ENCODE measurements at places on chromosomes 4 and X. TPM values are rescaled to one million over a fixed set of nuclear protein-coding genes. Genes with fewer than 3 reads are reported as not detected.

Gene EPHA5
- total RNA-seq, result 107 TPM

DNA sequence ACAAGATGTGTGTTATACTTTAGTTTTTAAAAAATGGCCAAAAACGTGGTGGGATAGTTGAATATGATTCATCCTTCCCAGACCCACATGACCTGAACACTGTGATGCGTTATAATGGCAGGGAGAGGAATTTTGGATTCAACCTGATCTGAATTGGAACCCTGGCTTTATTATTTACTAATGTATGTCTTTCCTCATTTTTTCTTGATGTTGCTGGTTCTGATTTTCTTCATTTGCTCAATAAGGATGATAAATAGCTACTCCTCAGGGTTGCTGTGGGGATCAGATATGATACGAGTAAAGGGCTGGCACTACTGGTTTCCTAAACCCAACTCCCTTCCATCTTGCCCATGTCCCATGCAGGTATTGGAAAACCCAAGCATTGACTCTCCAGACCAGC lies 24.2 kb upstream of the ACSL1 start:
- no peak for DNase-seq

DNA sequence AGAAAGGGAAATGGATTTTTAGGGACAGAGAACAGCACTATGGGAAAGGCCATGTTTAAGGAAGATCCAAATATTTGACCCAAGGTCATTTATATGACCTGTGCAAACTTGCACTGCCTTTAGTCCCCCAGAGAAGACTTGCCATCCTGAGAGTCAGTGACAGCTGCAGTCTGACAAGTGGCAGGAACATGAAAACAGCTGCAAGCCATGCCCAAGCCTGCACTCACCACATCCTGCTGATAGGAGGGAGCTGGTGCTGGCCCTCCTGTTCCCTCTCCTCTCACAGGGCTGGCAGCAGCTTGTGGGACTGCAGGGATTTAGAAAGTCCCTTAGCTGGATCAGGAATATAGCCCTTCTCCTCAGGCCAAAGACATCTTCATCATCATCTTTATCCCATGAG lies 187.7 kb downstream of the RAP1GDS1 start:
- DNase-seq, result no peak

DNA sequence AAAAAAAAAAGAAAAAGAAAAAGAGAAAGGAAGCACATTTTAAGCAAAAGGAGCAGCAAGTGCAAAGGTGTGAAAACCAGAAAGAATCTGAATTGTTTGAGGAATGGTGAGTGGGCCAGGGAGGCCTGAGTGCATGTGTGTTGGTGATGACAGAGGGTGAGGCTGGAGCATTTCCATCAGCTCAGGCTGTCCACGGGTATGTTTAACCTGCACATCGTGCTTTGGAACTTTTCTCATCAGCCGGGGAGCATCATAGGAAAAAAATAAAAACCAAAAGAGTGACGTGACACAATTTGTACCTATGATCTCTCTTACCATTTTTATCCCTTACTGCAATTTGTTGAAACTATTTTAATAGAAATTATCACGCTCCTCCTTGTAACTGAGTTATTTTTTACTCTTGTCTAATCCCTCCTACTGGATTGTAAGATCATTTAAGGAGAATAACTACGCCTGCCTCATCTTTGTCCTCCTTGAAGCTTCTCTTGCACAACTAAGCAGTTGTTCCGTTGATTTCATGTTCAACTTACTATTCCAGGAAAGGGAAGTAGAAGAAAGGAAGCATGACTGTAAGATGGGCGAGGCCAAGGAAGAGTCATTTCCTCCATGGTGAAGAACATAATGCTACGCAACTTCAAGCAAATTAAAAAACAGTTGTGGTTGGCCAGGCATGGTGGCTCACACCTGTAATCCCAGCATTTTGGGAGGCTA lies 7.0 kb downstream of the PALLD start:
- DNase-seq, result no peak

Gene NAP1L3
- total RNA-seq, result 136 TPM

- peak; percentile 5 for DNase-seq
These were observed 645 bp upstream of the RAB28 start for GRCh38 chr4:13484749-13485221.

DNA sequence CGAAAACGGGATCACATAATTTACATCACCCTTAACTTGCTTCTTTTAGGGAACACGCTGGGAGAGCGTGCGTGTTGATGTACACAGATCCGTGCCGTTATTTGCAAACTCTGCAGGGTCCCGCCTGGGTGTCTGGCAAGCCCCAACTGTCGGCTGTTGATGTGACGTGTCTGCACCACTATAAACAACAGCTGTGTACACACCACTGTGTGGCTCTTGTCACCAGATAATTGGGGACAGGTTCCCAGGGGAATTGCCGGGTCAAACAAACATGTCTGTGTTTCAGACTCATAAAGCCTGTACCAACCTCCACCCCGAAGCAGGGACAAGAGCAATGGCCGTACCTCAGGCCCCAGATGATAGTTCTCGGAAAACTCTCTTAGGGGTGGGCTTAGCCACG lies 105.0 kb upstream of the AFAP1 start:
- DNase-seq, result no peak

GRCh38 chrX:38371641-38372040 lies 19.2 kb downstream of the OTC start:
- DNase-seq, result no peak

- DNase-seq, result peak; percentile 41
These were observed 80.2 kb downstream of the CRMP1 start for GRCh38 chr4:5812506-5813229.

Gene CYTL1
- 0.82 TPM for total RNA-seq

- no peak for DNase-seq
These were observed 91.1 kb upstream of the ANKRD50 start for GRCh38 chr4:124803641-124804040.

- no peak for DNase-seq
These were observed 155.6 kb upstream of the PACRGL start for GRCh38 chr4:20544645-20545044.

Gene ZFP42
- total RNA-seq, result not detected

Gene ZFP92
- total RNA-seq, result 0.82 TPM

DNA sequence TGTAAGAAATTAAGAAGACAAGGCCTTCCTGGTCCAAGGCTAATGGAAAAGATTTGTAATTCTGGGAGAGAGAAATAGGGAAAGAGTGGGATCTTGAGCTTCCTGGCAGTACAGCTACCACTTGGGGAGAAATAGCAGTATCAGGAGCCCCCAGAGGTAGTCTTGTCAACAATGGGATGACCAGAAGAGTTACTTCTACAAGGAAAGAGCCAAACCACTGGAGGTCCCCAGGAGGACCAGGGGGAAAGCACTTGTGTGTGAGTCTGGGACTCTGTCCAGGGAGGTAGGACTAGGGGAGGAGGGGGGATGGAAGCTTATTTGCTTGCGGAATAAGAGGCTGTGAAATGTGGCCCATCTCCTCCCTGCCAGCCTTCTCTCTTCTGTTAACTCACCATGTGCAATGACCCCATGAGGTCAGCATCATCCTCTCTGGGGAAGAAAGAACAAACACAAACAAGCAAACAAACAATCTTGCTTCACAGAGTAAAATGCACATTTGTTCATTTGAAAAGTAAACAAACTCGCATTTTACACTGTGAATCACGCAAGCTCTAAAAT lies 160.1 kb downstream of the STK32B start:
- DNase-seq, result no peak

GRCh38 chr4:23972187-23972586 lies 82.3 kb upstream of the PPARGC1A start:
- DNase-seq, result no peak

- no peak for DNase-seq
These were observed 593 bp upstream of the JAKMIP1 start for GRCh38 chr4:6200922-6201362.

Gene FGF13
- 128 TPM for total RNA-seq

Gene EDA
- 2.0 TPM for total RNA-seq

DNA sequence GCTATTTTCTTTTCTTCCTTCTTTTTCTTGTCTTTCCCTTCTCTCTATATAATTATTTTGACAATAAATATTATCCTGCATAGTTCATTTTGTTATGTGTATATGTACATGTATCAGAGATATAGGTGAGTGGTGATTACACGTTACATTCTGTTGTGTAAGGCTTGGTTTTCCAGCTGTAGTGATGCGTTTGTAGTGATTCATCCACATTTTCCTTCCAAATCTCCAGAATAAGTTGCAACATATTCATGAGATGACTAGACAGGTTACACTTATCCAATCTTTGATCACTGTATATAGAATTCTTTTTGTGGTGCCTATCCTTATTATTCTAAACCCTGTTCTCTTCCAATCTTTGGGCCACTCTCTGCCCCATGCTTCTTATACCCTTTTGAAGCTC lies 540.2 kb downstream of the GBA3 start:
- DNase-seq, result no peak

Gene PABPC4L
- 1.2 TPM for total RNA-seq

Gene NPY5R
- total RNA-seq, result 39.5 TPM

Gene MGST2
- 4.1 TPM for total RNA-seq

- DNase-seq, result no peak
These were observed 57.3 kb downstream of the GSTCD start for GRCh38 chr4:105765690-105766407.

DNA sequence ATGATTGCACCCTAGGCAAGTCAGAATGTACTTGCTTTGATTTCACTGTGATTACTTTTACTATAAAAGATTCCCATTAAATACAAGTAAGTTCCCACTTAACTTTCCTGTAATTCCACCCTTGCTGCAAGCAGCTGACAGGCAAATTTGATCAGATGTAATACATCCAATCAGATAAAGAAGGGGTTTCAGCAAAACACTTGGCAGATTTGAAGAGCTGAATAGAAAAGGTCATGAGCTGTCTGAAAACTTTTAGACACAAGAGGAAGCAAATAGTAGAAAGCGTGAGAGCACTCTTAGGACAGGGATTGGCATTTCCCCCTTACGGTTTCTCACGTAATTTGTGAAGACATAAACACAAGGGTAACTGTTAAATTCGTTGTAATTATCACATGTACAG lies 22.8 kb downstream of the HSD17B13 start:
- no peak for DNase-seq

GRCh38 chr4:145796346-145796745 lies 116.4 kb downstream of the C4orf51 start:
- no peak for DNase-seq

DNA sequence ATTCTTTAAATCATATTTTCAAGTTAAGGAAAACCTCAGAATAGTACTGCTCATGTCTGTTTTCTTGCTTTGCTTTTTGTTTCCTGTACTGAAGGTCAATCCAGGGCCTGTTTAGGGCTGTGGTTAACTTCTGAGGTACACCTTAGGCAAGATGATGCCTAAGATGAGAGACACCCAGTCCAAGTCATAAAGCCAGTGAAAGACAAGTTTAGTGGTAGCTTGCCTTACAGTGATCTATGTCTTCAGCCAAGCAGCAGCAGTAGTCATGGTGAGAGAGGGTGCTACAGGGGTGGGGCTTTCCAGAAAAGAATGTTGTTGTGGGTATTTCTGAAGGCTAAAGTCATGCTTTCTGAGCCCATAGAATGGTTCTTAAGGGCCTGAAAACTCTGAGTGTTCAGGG lies 173.7 kb downstream of the VSIG4 start:
- DNase-seq, result no peak

Gene SOX3
- 2.4 TPM for total RNA-seq

Gene SSX2
- not detected for total RNA-seq

Gene MAOA
- total RNA-seq, result 13.5 TPM

Gene ADGRL3
- total RNA-seq, result 302 TPM

DNA sequence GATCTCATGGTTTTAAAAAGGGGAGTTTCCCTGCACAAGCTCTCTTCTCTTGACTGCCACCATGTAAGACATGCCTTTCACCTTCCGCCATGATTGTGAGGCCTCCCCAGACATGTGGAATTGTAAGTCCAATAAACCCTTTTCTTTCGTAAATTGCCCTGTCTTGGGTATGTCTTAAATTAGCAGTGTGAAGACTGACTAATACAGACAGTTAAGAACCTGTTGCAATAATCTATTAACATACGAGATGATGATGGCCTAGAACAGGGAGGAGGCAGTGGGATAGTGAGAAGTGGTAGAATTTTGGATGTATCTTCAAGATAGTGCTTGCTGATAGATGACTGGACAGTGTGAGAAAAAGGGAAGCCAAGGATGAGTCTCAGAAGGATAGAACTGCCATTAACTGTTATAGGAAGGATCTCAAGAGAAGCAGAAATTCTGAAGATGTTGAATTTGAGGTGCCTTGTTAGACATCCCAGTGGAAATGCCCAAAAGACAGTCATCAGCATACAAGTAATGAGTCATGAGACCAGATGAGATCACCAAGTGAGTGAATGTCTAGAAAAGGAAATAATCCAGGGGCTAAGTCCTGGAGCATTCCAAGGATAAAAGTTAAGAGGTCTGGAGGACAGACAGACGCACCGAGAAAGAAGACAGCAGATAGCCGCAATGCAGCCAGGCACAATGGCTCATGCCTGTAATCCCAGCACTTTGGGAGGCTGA lies 38.8 kb upstream of the UGDH start:
- DNase-seq, result no peak

- DNase-seq, result no peak
These were observed 285.6 kb downstream of the ARHGAP24 start for GRCh38 chr4:85760511-85760910.

Gene FGFRL1
- 2.0 TPM for total RNA-seq

Gene PCDH11X
- total RNA-seq, result 108 TPM

DNA sequence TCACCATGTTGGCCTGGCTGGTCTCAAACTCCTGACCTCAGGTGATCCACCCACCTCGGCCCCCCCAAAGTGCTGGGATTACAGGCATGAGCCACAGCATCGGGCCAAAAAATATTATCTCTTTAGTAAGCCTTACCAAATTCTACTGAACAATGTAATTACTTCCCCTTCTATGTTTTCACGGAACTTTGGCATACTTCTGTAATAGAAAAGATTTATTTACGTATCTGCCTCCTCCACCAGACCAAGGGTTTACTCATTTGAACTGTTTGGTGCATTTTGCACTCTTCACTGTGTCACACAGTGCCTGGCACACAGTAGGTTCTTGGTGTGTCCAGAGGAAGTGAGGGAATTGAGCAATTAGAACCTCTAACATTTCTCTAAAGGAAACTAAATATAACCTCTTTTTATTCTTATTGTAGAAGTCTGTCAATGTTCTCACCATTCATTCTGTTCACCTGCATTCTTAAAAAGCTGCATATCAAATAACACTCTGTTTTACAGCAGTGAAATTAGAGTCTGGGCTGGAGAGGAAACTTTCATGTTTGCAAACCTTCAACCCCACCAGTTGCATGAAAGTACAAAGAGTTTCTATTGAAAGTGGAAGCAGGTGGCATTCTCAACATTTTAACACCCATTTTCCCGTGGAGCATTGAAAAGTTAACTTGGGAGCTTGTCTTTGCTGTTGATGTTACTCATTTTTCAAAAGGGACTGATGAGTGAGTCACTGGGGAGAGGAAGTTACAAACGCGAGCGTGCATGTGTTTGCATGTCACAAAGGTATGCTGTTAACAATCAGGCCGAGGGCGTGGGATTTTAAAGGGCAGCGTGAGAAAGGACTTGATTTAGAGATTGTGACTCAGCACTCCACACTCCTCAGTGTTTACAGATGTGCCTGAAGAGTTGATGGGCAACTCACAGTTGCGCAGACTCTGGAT lies 314.1 kb downstream of the STK32B start:
- no peak for DNase-seq

DNA sequence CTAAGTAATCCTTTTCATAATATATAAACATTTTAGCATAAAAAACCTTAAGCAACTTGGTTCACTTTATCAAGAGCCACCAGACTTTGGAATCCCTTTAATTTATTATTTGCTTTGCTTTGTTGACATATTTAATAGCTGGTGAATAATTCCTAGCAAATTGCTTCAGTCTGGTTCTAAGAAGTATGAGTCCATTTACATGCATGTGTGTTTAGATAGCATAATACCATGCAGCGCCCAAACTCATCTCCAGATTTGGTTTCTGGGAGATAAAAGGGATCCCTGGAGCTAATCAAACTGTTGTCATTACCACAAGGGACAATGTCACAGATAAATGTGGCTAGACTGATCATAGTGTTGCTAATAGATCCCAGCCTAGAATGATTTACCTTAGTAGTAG lies 111.8 kb downstream of the TMEM144 start:
- DNase-seq, result no peak
